Right renal cortex interstitium (tissue), 3 donors: ENCODE measurements at places on chromosomes 2 and 18.

- peak; percentile 76 for DNase-seq
These were observed 4.0 kb upstream of the WNT10A start for GRCh38 chr2:218876562-218877219.

DNA sequence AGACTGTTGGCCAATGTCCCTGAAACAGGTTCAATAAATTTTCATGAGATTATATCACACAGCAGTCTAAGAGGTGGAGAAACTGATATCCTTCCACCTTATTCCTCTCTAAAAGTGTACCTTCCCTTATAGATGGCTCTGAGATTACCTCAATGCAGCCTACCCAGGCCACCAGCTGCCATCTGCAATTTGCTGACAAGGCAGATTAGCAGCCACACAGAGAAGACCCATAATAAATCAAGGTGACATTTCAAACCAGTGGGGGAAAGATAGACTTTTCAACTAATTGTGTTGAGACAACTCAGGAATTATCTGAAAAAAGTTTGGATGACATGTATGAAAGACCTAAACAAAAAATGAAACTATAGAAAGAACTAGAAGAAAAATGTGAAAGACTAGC lies 43.2 kb downstream of the ZBTB7C start:
- DNase-seq = no peak

GRCh38 chr2:204892506-204893255 lies 347.4 kb downstream of the PARD3B start:
- DNase-seq = no peak

- DNase-seq = no peak
These were observed 69.3 kb upstream of the PGAP1 start for GRCh38 chr2:196995757-196996314.

GRCh38 chr2:186572705-186573104 lies 17.2 kb upstream of the ITGAV start:
- DNase-seq = no peak

GRCh38 chr2:1976728-1977416 lies 232.6 kb upstream of the PXDN start:
- DNase-seq = no peak

- no peak for DNase-seq
These were observed 44.3 kb upstream of the AGAP1 start for GRCh38 chr2:235449568-235449967.

- DNase-seq = no peak
These were observed 1.2 kb upstream of the CYP20A1 start for GRCh38 chr2:203237346-203238238.

GRCh38 chr2:141611981-141612380 lies 518.8 kb downstream of the LRP1B start:
- DNase-seq = no peak

DNA sequence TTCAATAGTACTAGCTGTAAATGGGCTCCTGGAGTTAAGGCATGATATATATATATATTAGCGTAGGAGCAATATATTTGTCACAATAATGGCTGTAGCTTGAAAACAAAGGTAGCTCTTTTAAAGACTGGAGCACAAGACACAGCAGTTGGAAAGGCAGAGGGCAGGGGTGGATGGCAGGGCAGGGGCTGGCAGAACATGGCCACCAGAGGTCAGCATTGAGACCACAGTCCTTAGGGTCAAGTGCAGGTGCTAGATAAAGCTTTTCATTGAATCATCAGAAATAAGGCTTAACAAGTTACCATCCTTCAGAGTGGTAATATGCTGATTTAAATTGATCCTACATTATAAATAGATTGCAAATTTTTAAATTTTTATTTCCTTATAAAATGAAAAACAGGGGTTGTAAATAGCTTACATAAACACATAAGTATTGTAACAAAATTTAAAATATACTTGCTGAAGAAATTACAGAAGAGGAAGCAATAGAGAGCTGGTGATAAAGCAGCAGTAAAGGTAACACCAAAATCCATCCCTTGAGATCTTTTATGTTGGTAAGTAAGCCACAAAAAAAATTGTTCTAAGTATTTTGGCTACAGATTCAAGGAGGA lies 161.2 kb upstream of the PIEZO2 start:
- DNase-seq = peak; percentile 2

DNA sequence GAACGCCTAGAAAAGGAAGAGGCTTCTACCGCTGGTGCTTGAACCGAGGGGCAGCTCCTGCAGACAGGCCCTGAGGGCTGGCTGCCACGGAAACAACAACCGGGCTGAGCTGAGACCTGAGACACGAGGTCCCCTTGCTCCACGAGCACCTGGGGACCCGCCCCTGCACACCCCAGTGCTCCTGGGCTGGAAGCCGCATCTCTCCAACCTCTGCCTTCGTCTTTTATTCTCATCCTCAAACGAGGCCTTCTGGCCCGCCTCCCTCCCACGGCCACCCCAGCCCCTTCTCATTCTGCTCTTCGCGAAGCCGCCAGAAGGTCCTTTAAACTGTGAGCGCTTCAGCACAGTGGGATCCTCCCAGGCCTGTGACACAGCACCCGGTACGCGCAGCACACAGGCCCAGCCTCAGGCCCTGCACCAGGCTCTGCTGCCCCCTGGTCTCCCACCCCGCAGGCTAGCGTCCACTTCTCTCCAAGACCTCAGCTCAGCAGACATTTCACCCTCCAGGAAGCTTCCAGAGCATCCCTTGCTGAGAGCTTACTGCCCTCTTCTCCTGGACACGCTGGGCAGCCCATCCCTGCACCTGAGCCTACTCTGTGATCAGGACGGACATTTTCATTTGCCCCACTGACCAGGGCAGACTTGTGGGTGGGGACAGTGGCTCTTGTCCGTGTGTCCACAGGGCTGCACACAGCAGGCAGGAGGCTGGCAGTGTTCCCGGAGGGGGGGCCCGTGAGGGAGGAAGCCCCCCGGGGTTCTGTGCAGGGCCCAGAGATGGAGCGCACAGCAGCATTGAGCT lies 149.7 kb downstream of the PXDN start:
- no peak for DNase-seq

DNA sequence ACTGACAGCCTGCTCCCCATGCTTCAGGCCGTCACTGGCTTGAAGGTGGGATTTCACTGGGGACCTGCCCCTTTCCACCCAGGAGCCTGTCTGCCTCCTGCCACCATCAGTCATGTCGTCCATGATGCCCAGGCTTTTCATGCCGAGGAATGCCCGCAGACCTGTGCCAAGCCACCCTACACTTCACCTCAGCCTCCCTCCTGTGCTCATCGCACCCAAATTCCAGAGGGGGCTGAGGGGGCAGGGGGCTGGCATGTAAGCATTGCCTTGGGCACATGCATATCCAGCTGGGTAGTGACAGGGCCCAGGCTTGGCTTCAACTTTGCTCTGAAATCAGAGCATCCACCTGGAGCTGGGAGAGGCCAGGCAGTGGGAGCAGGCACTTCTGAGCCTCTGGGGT lies 20.9 kb upstream of the RPRM start:
- no peak for DNase-seq

- no peak for DNase-seq
These were observed 75.9 kb downstream of the HRH4 start for GRCh38 chr18:24536326-24536725.

DNA sequence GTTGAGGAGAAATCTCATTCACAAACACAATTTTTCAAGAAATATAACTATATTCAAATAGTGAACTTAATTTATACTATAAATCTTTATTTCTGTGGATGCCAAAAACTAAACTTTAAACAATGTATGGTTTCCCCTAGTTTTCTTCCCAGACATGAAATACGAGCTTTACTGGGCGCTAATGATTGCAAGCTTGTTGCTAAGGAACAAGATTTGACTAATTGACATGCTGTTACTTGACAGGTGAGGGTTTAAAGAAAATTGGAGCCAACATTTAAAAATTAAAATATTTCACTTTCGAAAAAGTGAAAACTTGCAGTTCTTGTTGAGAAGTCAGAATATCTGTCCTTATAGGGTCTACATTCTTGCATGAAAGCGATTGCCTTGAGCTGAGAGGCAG lies 381.0 kb downstream of the MEIS1 start:
- no peak for DNase-seq

DNA sequence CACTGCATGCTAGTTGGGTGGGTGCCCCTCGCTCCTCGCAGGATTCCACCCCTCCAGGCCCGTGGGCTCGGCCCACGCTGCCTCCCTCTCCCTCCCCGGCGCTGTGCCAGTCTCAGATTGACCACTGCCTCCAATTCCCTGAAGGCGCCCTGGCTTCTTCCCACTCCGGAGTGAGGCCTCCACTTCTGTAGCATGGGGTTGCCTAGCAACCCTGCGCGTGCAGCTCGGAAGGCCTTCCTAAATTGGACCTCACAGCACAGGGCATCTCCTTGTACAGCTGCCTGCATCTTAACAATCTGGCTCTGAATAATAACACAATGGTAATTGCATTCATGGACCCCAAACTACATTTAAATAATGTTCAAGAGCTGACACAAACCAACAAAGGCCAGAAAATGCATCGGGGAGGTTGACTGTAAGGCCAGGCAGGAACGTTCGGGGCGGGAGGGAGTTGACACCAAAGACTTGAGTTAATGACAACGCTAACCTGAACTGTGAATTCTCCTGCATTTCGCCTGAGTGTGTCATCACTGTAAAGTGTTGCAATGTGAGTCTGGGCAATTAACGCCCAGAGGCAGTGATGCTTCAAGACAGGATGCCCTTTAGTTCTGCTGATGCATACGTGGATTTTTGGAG lies 222.9 kb downstream of the ZBTB7C start:
- DNase-seq = no peak

GRCh38 chr2:190990132-190990531 lies 23.8 kb downstream of the STAT1 start:
- DNase-seq = no peak

- no peak for DNase-seq
These were observed 350.3 kb upstream of the CDH20 start for GRCh38 chr18:60982928-60983327.

DNA sequence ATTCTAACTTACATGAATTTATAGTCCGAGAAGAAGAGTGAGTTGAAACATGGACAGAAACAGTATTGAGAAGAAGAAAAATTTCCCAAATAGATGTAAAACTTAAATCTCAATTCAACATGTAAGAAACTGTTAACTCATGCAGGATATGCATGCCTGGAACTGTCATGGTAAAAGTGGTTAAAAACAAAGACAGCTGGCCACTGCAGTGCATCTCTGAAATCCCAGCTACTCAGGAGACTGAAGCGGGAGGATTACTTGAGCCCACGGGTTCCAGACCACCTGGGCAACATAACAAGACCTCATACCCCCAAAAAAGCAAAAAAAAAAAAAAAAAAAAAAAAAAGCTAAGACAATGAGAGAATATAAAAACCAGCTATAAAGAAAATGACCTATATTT lies 93.0 kb upstream of the TTC27 start:
- no peak for DNase-seq

DNA sequence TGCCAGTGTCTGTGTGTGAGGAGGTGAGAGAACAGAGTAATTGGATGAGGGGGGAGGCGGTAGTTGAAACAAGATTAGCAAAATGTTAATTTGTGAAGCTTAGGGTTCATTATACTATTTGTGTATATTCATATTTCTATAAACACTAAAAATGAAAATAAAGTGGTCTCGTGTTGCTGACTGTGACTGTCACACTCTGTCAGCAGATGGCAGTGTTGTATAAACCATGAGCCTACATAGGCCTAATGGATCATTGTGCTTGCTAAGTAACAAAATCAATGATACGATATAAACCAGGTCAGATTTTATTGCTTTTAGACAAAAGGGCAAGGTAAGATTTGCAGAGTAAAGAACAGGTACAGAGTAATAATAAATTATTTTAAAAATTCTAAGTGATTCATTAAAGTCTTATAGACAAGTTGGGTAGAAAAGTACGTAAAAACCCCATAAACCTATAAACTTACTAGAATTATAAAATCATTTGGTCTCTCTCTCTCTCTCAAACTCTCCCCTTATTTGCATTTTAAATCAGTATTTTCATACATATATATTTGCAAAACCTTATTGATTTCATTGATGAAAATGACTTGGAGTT lies 182.7 kb downstream of the RPIA start:
- DNase-seq = no peak

- DNase-seq = no peak
These were observed 216.3 kb upstream of the DTNA start for GRCh38 chr18:34493566-34494358.

DNA sequence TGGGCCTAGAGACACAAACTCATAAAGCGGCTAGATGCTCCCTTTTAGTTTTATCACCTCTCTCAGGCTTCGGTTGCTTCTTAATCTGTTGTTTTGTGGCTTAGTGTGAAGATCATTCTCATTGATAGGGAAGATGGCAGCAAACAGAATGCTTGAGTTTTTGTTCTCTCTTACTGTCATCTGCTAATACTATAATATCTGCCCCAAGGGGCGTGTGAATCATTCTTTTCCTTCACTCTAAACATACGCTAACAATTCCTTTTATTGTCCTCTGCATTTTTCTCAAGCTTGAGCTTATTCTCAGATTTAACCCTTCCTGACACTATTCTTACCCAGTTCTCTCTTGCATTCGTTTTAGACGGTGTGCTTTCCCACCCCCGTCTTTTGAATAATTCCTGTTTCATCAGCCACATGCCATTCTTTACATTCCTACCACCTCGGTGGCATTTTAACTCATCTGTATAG lies 323.9 kb upstream of the NRP2 start:
- no peak for DNase-seq
